Activated CD8-positive, alpha-beta memory T cell treated with anti-CD3 and anti-CD28 coated beads, Interleukin-2, amount 50 U/mL, for 48 hours (primary cell): ENCODE measurements at places on chromosomes 3 and 15.

- DNase-seq: no peak
Measured at GRCh38 chr3:73602170-73602569, 22.6 kb downstream of the PDZRN3 start.

- DNase-seq: no peak
Measured at GRCh38 chr3:23921052-23921511, 4.2 kb downstream of the RPL15 start.

DNA sequence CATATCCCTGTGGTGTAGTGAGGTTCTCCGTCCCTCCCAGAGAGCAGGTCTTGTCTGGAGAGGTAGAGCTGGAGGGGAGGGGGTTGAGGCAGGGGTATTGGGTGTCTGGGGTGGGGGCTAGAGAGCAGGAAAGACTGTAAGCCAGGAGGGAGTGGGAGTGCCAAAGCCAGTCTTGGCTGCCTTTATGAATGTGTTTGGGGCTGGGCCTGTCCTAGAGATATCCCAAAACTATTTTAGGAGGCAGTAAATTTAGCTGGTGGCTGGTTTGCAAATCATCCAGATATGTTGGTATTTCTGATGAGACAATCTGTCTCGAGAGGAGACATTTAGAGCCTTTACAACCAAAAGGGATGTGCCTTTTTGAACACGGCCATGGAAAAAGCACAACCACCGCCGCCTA, 166.6 kb downstream of the TLE3 start:
- DNase-seq: no peak

GRCh38 chr15:59689626-59690236, 611 bp upstream of the BNIP2 start:
- peak; percentile 75 for DNase-seq

GRCh38 chr3:177199206-177199760, 2.0 kb upstream of the TBL1XR1 start:
- DNase-seq: peak; percentile 50

DNA sequence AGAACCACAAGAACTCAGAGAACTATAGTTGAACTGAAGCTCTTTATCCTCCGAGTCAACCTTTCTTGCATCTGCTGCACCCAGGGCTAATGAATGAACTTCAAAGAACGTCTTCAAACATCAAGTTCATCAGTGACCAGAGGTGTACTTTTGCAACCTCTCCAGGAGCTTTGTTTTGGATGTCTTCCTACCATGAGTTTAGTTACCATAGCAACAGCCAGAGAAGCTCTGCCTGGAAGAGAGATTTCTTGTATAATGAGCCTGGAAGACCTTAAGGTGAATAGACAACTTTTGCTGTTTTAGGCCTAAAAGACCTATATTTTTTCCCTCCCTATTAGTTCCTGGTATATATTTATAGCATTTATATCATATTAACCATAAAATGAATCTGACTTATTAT, 9.1 kb downstream of the ACTC1 start:
- DNase-seq: no peak

GRCh38 chr3:173660645-173661299, 263.2 kb downstream of the NLGN1 start:
- DNase-seq: no peak

DNA sequence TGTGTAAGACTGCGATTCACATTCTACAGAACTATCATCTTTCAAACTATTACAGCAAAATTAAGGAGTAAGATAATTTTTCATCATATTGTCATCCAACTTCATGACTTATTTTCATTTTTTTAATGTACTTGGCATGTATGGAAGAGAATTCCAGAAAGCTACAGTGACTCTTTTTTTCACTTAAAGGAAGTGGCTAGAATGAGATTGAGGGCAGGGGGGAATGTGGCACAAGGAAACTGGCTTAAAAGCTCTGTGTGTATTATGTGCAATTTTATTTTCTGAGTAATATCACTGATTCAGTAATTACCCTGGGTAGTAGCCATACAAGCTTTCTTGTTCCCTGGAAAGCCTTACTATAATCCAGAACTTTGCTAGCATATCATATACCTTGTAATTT, 94.6 kb downstream of the FILIP1L start:
- DNase-seq: no peak

DNA sequence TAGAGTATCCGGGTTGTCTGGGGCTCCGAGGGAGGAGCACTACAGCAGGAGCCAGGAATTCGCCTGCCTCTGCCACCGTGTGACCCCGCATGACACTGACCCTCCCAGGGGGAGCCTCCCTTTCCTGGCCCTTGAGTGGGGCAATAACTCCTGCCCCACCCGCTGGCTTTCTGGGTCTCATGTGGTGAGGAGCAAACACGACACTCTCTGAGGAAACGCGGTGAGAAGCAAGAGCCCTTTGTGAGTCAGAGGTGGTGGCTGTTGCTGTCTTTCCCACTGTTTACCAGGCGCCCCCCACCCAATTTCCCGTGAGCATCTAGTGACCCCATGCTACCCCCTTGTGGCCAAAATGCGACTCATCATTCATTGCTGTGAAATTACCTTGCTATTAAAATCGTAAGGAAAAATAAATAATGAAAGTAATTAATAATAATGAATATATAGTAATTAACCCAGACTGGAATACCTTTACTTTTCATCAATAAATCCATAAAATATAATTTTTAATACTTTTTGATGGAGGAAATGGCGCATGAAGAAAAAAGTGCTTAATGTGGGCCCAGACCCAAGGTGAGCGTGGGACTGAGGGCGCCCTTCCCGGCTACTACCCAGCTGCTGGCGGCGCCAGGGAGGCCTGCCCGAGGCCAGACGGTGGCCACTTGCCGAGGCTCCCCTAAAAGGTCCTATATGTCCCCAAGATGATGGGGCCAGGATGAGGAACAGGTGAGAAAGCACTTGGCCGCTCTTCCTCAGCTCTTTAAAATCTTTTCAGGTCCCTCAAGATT, 29.3 kb downstream of the CCNL1 start:
- peak; percentile 79 for DNase-seq

DNA sequence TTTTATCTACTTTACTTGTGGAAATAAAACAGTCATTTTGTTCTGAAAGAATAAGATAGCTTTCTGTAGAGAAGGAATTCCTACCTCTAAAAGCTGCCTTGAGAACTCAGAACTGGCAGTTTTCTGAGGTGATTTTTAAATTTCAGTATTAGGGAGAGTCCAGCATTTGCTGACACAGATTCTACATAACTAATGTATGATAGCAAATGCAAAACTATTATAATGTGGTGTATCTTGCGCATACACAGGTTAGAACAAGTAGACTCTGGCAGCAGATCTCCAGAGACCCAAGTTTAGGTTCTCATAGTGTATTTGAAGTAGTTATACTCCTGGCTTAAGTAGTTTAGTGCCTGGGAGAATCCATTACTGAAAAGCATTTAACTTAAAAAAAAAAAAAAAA, 30.8 kb downstream of the OIP5 start:
- DNase-seq: no peak

DNA sequence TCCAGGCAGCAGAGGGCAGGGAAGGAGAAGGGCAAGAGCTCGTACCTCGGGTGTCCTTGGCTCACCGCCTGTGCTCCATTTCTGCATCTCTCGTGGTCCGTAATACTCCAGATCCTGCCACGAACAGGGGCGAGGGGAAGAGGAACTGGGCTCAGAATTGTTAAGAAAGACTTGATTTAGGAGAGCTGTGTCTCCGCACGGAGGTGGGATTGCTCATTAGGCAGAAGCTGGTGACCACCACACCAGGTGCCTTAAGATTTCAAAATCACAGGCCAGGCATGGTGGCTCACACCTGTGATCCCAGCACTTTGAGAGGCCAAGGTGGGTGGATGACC, 37.2 kb upstream of the BDH1 start:
- DNase-seq: no peak

DNA sequence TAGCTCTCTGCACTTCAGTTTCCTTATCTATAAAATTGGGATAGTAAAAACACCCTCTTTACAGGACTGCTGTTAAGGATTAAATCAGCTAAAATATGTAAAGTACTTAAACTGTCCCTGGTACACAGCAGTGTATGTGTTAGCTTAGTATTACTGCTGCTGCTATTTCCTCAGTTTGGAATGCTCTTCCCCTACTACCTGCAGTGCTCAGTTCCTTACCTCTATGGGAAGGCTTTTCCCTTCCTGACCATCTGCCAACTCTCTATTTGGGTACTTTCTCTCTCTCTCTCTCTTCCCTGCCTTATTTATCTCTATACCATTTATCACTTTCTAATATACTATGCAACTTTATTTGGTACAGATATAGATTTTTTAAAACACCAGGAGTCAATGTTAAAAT, 26.5 kb downstream of the KPNA4 start:
- no peak for DNase-seq

GRCh38 chr3:101066711-101067129, 73.5 kb upstream of the ABI3BP start:
- DNase-seq: no peak

GRCh38 chr3:65593780-65594752, 444.7 kb downstream of the MAGI1 start:
- no peak for DNase-seq

DNA sequence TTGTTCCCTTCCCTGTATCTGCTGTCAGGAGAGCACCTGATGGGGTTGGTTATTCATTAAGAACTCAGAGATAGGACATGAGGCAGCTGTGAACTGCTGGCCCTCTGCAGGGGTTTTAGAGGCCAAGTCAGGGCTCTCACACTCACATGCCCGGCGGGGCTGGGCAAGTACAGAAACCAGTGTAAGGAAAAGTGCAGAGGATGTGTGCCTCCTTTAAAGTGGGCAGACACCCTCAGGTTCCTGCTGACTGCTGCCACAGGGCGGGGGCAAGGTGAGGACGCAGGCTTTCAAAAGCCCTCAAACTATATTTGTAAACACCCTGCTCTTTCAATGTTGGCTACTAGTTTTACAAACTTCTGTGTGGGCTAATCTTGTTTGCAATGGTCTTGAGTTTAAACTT, 22.4 kb downstream of the CXCR6 start:
- DNase-seq: no peak

- no peak for DNase-seq
Measured at GRCh38 chr3:142530296-142530695, 48.2 kb downstream of the ATR start.

DNA sequence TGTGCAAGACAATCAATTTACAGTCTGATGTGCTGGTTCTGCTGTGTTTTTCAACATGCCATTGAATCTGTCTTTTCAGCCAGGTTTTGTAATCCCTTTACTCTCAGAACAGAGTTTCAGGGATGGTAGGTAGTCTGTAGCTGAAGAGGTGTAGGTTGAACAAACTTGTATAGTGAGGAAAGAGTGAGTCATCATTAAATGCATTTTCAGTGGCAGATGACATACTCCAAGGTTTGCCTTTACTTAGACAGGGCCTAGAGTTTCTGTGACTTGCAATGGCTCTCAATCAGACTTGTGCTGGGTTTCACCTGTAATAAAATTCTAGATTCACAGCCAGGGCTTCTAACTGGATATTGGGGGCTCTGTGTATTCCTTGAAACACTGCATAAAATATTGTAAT, 94.6 kb downstream of the CYP19A1 start:
- no peak for DNase-seq

DNA sequence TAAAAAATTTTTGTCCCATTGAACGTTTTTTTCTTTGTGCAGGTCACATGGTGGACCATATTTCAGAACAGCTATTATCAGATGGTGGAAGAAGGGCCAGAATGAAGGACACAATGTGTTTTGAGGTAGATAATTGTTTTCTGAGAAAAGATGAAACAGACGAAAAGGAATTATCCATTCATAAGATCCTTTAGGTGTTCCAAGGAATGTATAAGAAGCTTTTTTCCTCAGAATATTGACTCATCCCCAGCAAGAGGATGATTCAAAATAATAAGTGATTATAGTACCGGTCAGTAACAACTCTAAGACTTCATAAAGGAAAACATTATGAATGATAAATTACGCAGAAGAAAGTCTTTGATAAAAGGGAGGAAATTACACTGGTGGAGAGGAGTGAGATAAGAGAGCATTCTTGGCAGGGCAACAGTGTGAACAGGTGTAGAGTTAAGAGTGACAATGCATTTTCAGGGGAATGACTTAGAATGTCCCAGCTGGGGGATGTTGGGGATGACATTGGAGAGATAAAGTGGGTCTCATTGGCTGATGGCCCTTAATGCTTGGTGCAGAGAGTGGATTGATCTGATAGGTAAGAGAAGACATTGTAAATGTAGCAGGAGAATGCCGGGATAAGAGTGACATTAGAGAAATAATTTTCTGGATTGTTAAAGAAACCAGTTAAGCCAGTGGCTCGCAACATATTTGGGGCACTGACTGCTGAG, 27.0 kb upstream of the AQP9 start:
- no peak for DNase-seq

DNA sequence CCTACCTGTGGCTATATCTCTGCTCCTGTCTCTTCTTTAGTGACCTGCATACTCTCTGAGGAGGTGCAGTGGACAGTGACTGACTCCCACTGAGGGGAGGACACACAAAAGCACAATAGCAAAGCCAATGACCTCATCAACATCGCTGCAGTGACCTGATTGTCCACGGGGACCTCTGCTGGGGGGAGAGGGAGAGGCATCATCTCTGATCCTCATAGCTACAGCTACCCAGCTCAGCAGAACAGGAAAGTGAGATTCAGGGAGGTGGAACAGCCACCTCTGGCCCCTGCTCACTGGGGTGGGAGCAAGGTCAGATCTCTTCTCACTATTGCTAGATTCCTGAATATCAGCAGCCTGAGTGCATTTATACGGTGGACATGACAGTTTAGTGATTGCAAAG, 179.2 kb downstream of the ATP10A start:
- no peak for DNase-seq

GRCh38 chr15:99009741-99010330, 2.2 kb upstream of the PGPEP1L start:
- no peak for DNase-seq

- no peak for DNase-seq
Measured at GRCh38 chr15:86322629-86323028, 243.0 kb downstream of the AGBL1 start.

- DNase-seq: no peak
Measured at GRCh38 chr3:48596157-48596556, 1.0 kb upstream of the COL7A1 start.

DNA sequence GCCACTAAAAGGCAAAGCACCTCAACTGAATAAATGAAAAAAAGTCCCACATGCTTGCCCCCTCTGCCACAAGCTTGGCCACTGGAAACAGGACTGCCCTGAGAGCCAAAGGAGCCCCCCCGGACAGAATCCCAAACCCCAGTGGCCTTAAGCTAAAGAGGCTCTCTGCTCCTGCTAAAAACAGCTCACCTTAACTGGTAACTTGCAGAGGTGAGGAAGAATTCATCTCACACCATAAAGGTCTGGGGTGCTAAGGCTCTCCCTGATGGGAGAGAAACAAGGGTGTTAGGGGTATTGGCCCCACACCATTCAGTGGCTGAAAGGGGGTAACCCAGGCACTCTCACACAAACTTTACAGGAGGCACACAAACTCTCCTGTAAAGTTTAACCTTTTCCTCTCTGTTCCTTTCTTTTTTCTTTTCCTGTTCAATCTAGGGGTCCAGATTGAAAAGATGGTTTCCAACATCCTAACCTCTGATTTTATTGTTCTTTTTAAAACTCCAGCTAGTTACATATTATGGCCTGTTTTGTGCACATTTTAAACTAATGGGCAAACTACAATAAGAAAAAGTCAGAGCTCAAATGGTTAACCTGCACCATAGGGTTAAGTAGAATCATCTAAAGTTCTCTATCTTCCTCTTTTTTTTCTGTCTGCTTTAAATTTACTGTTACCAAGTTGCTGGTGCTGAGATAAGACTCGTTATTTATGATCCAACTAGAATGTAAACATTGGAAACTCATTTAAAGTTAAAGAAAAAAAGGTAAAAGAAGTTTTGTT, 19.9 kb downstream of the TRANK1 start:
- DNase-seq: no peak
